ENCODE measurements at places on chromosomes 5 and 9.

DNA sequence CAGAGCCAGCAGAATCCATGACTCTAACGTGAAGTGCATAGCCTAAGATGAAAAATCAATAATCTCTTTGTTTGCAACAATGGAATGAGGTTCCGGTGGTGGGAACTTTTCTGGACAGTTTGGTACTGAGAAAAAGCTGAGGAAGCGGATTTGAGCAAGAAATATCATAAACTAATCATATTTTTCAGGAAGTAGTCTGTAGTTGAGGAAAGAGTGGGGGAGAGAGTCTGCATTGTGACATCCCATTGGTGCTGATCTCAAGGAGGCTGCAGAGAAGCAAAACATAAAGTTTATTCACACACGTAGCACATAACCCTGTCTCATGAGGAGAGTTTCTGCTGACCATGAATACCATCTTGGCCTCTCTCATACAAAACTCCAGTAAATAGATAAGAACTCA is 15.8 kb upstream of the FCHO2 start:
- no peaks in the 10 kb centered on the region for H3K4me1 ChIP-seq
- H3K27ac ChIP-seq: no peak overlapping the region
- H3K4me3 ChIP-seq: no peak overlapping the region
- DNase-seq: no peak

DNA sequence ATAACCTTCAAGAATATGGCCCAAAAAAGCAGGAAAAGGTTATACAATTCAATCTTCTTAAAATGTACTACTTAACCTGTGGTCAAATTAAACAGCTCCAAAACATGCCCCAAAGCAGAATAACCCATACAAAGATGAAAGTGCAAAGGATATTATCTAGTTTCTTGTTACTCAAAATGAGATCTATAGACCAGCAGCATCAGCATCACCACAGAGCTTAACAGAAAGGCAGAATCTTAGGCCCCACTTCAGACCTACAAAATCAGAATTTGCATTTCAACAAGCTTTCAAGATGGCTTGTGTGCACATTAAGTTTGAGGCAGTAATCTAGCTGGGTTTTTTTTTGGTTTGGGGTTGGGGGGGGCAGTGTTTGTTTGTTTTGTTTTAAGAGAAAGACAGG is 54.0 kb downstream of the SCAI start:
- DNase-seq: no peak
- H3K27ac ChIP-seq: no peak overlapping the region
- H3K4me3 ChIP-seq: no peak overlapping the region
- no peaks in the 10 kb centered on the region for H3K27me3 ChIP-seq

DNA sequence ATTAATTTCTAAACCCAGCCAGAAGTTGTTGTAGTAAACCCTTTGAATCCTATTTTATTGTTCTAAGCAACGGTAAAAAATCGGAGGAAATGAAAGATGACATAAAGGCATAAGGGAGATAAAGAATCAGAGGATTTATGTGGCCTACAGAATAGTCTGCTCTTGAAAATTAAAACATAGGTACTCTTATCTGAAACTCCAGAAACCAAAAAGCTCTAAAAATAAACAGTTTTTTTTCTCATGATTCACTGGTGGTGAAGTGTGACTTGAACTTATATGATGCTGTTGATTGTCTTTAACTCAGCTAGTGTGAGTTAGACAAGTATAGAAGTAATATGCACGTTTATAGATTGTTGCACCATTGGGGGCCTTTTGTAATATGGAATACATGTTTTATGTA is 80.3 kb downstream of the HSD17B4 start:
- no peak overlapping the region for H3K27ac ChIP-seq
- H3K27me3 ChIP-seq: no peaks in the 10 kb centered on the region
- no peak for DNase-seq
- H3K36me3 ChIP-seq: peaks cover 11% of the 10 kb centered on the region

GRCh38 chr9:22052376-22052945 is 43.4 kb upstream of the CDKN2B start:
- no peak overlapping the region for H3K27ac ChIP-seq
- no peaks in the 10 kb centered on the region for H3K27me3 ChIP-seq
- H3K4me3 ChIP-seq: no peak overlapping the region
- H3K36me3 ChIP-seq: no peaks in the 10 kb centered on the region
- no peaks in the 10 kb centered on the region for H3K4me1 ChIP-seq
- no peak for DNase-seq

GRCh38 chr5:52283221-52283620 is 504.5 kb upstream of the ITGA1 start:
- H3K27ac ChIP-seq: no peak overlapping the region
- H3K4me1 ChIP-seq: no peaks in the 10 kb centered on the region
- H3K27me3 ChIP-seq: no peaks in the 10 kb centered on the region
- DNase-seq: no peak
- no peak overlapping the region for H3K4me3 ChIP-seq

GRCh38 chr5:2111569-2112105 is 228.9 kb upstream of the IRX4 start:
- no peak overlapping the region for H3K27ac ChIP-seq
- no peaks in the 10 kb centered on the region for H3K27me3 ChIP-seq
- H3K4me3 ChIP-seq: no peak overlapping the region
- H3K36me3 ChIP-seq: no peaks in the 10 kb centered on the region

GRCh38 chr5:154943527-154943926 is 2.7 kb downstream of the MRPL22 start:
- DNase-seq: no peak
- no peaks in the 10 kb centered on the region for H3K27me3 ChIP-seq
- no peaks in the 10 kb centered on the region for H3K4me1 ChIP-seq
- no peak overlapping the region for H3K4me3 ChIP-seq

GRCh38 chr9:89879701-89880100 is 274.9 kb downstream of the GADD45G start:
- peak; percentile 15 for DNase-seq
- no peaks in the 10 kb centered on the region for H3K36me3 ChIP-seq
- no peak overlapping the region for H3K4me3 ChIP-seq
- H3K27me3 ChIP-seq: no peaks in the 10 kb centered on the region
- H3K4me1 ChIP-seq: no peaks in the 10 kb centered on the region

GRCh38 chr5:76099286-76099702 is 16.1 kb downstream of the SV2C start:
- H3K27ac ChIP-seq: no peak overlapping the region
- no peaks in the 10 kb centered on the region for H3K4me1 ChIP-seq
- H3K4me3 ChIP-seq: no peak overlapping the region
- DNase-seq: no peak

DNA sequence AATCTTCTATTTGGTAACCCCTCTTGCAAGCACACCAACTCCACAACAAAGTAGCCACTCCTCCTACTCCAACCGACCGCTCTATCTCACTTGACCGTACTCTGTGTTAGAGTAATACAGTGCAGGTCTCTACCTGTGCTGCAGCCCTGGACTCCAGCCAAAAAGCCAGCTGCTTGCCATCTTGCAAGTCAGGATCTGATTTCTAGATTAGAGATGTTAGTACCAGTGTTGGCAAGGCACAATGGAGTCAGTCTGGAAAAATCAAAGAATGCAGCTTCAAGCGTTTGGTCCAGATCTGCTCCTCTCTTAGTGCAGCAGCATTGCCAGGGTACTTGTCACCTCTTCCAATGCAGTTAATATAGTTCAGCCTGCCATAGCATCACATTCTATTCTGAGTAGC is 477.6 kb downstream of the ZSWIM6 start:
- H3K27me3 ChIP-seq: no peaks in the 10 kb centered on the region
- no peaks in the 10 kb centered on the region for H3K4me1 ChIP-seq

DNA sequence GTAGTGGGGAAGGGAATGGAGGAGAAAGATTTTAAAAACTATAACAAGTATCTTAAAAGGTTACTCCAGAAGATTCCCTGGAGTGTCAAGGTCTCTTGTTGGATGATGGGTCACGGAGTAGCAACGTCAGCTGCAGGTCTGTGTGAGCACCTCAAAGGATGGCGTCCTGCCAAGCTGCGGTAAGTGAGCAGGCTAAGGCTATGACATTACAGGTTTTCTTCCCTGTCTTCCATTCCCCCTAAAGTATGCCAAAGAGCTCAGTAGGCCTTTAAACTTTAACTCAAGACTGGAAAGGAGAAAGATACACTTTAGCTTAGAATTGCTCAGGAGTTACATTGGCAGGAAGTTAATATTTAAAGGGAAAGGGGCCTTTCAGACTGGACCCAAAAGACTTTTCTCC is 17.5 kb downstream of the SPOCK1 start:
- H3K4me3 ChIP-seq: no peak overlapping the region
- no peak for DNase-seq
- no peaks in the 10 kb centered on the region for H3K4me1 ChIP-seq
- no peaks in the 10 kb centered on the region for H3K36me3 ChIP-seq
- H3K27ac ChIP-seq: no peak overlapping the region
- H3K27me3 ChIP-seq: no peaks in the 10 kb centered on the region

DNA sequence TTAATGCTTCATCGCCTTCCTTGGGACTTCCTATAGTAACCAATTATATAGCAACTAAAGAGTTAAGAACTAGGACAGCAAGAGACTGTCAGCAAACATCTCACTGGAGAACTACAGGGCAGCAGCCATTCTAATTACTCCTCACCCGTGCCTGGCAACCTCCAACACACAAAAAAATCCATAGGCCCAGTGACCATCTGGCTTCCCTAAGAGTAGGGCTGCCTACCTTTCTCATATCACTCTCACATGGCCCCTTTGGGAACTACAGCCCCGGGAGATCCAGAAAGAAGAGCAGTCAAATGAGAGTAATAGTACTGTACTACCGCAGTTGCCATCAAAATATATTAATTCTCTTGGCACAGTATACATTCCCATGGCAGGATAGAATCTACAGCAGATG is 5.7 kb downstream of the DCAF10 start:
- no peaks in the 10 kb centered on the region for H3K36me3 ChIP-seq
- DNase-seq: no peak
- H3K27me3 ChIP-seq: no peaks in the 10 kb centered on the region
- no peak overlapping the region for H3K4me3 ChIP-seq

GRCh38 chr5:99248066-99248465 is 319.3 kb upstream of the CHD1 start:
- no peaks in the 10 kb centered on the region for H3K36me3 ChIP-seq
- H3K27ac ChIP-seq: no peak overlapping the region
- DNase-seq: no peak
- H3K4me1 ChIP-seq: no peaks in the 10 kb centered on the region

- no peak for DNase-seq
- no peaks in the 10 kb centered on the region for H3K27me3 ChIP-seq
- no peaks in the 10 kb centered on the region for H3K36me3 ChIP-seq
- no peak overlapping the region for H3K27ac ChIP-seq
Observed at GRCh38 chr5:7970816-7971215, 101.9 kb downstream of the MTRR start.

GRCh38 chr9:133696071-133696472 is 42.1 kb downstream of the SARDH start:
- no peak for DNase-seq
- H3K4me1 ChIP-seq: no peaks in the 10 kb centered on the region
- H3K27ac ChIP-seq: no peak overlapping the region
- H3K36me3 ChIP-seq: no peaks in the 10 kb centered on the region
- H3K27me3 ChIP-seq: no peaks in the 10 kb centered on the region

DNA sequence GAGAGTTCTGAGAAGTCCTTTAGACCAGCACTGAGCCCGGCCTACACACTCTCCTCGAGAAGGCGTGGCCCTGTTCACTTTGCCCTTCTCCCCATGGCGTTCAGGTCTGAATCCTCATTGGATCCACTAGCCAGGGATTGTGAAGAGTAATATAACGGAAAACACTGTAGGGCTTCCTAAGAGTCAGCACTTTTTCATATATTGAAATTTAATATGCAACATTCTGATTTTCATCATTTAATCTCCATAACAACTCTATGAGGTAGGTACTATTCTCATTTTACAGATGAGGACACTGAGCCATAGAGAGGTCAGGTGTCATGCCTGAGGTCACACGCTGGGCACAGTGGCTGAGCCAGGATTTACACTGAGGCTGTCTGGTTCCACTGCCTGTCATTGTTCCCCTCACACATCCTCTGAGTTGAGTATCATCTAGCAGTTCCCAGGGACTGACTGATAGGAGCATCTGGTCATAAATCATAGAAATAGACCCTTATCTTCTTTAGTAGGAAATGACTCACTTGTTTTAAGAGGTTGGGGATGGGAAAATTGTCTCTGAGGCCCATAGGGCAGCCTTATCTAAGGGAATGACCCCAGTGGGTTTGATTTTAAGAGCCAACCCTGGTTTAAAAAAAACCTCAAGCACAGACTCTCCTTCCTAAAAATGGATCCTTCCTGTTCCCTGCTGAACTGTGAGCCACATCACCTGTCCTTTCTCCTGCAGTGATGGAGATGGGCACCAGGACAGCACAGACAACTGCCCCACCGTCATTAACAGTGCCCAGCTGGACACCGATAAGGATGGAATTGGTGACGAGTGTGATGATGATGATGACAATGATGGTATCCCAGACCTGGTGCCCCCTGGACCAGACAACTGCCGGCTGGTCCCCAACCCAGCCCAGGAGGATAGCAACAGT is 41.2 kb downstream of the THBS4 start:
- no peak overlapping the region for H3K4me3 ChIP-seq

DNA sequence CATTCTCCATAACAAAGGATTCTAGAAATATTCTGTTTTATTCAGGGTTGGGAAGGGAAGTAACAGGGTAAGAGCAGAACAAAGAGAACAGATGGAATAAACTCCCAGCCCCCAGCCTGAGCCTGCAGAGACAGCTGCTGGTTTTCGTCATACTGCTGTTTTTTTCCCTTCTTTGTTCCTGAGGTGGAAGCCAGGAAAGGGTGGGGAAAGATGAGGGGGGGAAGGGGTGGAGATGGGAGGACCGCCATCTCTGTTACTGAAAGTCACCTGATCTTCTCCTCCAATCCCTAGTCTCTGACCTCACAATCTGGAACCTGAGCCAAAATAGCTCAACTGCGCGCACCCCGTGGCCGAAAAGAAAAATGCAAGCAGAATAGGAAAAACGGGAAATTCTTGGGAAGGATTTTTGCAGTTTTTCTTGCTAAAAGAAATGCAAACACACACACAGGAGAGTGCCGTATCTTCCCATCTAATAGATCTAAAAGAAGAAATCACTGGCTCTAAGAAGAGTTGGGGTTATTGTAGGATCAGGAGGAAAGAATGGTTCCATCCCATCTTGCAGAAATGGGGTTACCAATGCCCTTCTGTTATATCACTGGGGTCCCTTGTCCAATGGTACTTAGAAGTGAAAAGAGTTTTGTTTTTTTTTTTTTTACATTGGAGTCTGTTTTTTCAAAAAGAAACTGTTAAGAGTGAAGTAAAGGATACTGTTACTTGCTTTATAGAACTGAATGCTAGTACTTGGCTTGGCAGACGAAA is 57.9 kb downstream of the DIAPH1 start:
- H3K36me3 ChIP-seq: peaks cover 23% of the 10 kb centered on the region
- peak overlapping the region; percentile 52 for H3K4me3 ChIP-seq
- no peaks in the 10 kb centered on the region for H3K27me3 ChIP-seq
- peaks cover 6% of the 10 kb centered on the region for H3K4me1 ChIP-seq
- DNase-seq: peak; percentile 95
- H3K27ac ChIP-seq: peak overlapping the region; percentile 86

DNA sequence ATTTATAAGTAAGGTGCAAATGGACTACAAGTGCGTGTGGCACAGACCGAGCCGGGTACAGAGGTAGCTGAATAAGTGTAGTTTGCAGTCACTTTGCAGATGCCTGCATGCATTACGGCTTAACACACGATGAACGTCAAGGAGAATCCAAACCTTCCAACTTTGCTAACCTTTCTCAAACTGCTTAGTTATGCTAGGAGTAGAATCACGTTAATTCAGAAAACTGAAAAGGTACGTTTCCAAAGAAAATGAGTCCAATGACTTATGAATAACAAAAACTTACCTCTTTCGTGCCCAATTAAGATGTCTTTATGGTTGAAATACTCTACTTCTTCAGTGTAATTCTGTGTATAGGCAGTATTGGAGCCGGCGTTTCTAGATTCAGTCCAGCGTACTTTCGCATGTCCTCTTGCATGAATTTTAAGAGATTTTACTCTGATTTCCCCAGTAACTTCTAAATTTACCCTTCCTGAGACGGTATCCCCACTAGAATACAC is 539 bp downstream of the ARRDC3 start:
- H3K27me3 ChIP-seq: no peaks in the 10 kb centered on the region
- H3K36me3 ChIP-seq: no peaks in the 10 kb centered on the region
- peak overlapping the region; percentile 97 for H3K27ac ChIP-seq

Data from H9 (cell line).